Stimulated activated CD4-positive, alpha-beta T cell treated with anti-CD3 and anti-CD28 coated beads, Interleukin-1b, Interleukin-23, amount 100 ng/mL, for 1 hour (primary cell): ENCODE measurements at places on chromosomes 4 and X.

DNA sequence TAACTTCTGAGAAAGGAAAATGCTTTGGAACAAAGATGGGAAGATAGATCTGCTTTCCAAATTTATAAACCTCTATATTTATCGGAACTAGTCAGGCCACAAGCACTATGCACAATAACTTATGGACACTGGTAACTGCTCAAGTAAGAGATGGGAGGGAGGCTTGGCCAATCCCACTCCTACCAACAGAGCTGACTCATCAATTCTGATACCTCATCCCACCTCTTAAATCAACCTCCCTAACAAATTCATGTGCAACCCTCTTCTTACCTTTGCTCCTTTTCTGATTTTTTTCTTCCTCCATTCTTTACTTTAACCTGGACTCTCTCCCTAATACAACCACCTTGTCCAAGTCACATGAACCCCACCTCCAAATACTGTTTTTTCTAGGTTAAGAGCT lies 289.9 kb upstream of the FAM241A start:
- DNase-seq = no peak

GRCh38 chr4:155769090-155769489 lies 10.3 kb downstream of the GUCY1B1 start:
- DNase-seq = no peak

DNA sequence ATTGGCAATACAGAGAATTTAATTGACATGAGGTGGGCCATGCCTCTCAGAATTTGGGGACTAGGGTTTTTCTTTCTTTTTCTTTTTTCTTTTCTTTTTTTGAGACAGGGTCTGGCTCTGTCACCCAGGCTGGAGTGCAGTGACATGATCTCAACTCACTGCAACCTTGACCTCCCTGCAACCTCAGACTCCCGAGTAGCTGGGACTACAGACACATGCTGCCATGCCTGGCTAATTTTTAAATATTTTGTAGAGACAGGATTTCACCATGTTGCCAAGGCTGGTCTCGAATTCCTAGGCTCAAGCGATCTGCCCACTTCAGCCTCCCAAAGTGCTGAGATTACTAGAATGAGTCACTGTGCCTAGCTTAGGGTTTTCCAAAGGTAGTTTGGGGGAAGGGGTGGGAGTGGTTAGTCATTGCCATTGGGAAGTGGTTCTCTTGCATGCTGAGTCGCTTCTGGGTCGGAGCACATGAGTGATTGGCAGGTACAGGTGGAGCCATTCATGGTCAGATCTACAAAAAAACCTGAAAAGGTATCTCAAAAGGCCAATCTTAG lies 54.5 kb downstream of the MID2 start:
- no peak for DNase-seq

- DNase-seq = no peak
Observed at GRCh38 chr4:182189103-182189878, 53.9 kb upstream of the TENM3 start.

GRCh38 chr4:548976-549375 lies 27.1 kb downstream of the TMEM271 start:
- DNase-seq = no peak

DNA sequence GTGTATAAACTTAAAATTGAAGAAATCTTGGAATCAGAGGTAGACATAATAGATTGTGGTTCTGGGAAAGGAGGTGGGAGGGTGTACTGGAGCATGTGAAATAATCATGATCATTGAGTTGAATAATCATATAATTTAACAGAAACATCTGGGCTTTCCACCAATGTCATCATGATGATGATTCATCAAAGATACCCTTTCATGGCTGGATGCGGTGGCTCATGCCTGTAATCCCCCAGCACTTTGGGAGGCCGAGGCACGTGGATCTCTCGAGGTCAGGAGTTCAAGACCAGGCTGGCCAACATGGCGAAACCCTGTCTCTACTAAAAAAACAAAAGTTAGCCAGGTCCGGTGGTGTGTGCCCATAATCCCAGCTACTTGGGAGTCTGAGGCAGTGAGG lies 6.7 kb upstream of the RUFY3 start:
- DNase-seq = no peak

- no peak for DNase-seq
Observed at GRCh38 chr4:156971676-156972378, at the start of gene PDGFC. PDGFC (minus strand) TSS chr4:156971799; CDS start chr4:156970903, 896 bp downstream.

GRCh38 chr4:142353149-142353738 lies 492.9 kb downstream of the INPP4B start:
- no peak for DNase-seq

DNA sequence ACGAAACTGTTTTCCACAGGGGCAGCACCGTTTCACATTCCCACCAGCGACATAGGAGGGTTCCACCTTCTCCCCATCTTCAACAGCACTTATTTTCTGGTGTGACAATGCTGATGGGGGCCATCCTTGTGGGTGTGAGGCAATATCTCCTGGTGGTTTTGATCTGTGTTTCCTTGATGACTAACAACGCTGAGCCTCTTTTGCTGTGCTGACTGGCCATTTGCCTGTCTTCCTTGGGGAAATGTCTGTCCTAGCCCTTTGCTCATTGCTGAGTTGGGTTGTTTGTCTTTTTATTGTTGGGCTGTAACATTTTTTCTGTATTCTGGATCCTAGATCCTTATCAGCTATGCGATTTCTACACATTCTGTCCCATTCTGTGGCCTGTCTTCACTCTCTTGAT lies 33.7 kb downstream of the ATP2B3 start:
- DNase-seq = no peak

DNA sequence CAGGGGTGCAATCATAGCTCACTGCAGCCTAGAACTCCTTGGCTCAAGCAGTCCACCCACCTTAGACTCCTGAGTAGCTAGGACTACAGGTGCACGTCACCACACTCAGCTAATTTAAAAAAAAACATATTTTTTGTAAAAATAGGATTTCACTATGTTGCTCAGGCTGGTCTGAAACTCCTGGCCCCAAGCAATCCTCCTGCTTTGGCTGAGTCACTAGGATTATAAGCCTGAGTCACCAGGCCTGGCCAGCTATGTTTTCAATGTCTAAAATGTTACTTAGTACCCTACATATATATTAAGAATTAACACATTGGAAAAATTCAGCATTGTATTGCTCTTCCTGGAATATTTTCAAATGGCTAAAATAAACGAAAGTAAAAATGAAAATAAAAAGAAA lies 37.5 kb downstream of the PNPLA4 start:
- no peak for DNase-seq

- DNase-seq = no peak
Observed at GRCh38 chr4:88674979-88675378, 22.6 kb downstream of the NAP1L5 start.

DNA sequence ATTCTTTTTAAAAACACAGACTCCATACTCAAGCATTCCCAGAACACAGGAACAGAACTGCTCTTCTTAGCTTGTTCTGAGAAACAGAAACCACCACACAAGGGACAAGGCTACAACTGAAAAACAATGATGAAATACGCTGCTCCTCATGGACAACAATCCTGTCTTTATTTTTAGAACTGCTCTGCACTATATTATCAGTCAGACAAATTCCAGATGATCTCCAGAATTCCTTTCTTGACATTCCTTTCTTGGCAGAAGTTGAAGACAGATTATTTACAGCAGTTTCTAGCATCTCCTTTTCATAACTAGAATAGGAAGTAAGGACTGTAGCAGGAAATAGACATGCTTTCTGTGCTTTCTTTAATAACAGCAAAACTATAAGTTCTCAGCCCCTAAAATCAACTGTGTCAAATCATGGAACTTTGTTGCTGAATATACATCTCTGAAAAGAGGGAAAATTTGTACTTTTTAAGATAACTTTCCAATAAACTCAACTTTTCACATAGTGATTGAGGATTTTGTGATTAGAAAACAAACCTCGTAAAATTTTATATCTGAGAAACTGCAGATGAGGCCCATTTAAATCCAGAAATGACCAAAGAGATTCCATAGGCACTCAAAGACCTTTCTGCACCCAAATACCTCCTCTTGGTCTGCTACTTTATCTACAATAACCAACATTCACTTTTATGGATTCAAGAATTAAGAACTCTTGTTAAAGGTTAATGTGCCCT lies 35.9 kb downstream of the ANTXR2 start:
- no peak for DNase-seq

DNA sequence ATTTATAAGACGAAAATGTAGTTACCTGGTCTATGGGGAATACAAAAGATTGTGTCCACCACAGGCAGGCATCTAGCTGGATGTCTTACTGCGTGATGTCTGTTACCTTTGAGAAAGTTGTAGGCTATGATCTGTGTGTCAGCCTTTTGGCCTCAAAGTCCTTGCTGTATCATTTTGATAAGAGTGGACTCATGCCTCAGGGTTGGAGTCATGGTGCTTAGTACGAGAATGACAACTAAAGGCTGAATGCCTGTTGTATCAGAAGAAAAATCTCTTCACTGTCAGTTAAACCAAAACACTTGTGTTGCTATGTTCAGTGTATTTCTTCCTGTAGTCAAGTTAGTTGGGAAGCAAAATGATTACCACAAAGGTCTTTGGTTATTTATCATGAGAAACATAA lies 226.2 kb downstream of the ARHGAP10 start:
- no peak for DNase-seq

GRCh38 chrX:53882331-53882730 lies 161.9 kb downstream of the PHF8 start:
- no peak for DNase-seq

- no peak for DNase-seq
Observed at GRCh38 chr4:170035845-170036244, 9.7 kb upstream of the MFAP3L start.

DNA sequence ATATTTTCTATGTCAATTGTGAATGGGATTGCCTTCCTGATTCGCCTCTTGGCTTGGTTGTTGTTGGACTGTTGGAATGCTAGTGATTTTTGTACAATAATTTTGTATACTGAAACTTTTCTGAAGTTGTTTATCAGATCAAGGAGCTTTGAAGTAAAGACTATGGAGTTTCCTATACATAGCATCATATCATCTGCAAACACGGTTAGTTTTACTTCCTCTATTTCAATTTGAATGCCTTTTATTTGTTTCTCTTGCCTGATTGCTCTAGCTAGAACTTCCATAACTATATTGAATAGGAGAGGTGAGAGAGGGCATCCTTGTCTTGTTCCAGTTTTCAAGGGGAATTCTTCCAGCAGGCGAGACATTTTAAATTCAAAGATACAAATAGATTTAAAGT lies 226.5 kb downstream of the FBXO8 start:
- no peak for DNase-seq

- DNase-seq = no peak
Observed at GRCh38 chrX:42456176-42456700, 321.7 kb downstream of the PPP1R2C start.

DNA sequence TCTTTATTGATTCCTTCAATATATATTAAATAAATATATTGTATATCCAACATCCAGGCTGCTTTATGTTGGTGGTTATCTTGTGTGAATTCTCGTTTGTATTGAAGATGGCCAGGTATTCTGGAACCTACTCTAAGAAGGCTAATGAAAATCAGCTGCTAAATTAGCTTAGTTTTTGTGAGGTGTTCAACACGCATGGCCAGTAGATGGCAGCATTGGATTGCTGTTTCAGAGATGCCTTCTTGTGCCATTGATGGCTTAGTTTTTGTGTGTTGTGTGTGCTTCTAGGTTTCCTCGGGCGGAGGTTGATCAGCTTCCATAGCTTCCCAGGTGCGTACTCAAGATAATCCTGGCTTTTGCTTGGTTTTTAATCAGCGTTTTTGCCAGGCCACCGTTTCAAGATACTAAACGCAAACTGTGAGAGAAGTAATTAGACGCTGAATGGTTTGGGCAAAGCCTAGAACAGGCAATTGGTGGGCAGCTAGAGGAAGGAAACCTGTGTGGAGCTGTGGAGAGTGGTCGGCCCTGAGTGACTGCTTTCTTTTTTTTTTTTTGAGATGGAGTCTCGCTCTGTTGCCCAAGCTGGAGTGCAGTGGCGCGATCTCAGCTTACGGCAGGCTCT lies 15.1 kb downstream of the NOCT start:
- peak; percentile 45 for DNase-seq

DNA sequence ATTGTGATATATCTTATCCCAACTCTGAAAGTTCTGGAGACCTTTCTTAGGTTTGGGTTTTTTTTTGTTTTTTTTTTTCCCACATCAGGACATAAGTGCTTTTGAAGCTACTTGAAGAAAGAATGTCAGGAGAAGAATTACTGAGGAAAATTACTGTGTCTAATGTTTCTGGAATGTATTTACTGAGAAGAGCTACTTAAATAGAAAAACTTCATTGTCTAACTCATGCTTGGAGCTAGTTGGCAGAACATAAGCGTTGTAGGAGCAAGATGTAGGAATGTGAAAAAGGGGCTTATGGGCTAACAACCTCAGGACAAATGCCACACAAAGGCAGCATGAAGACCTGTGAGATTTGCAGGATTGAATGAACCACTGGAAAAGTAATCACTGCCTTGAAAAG lies 166.6 kb upstream of the GLRA2 start:
- no peak for DNase-seq

GRCh38 chr4:386708-387105 lies 49.1 kb downstream of the ZNF141 start:
- no peak for DNase-seq

GRCh38 chr4:25903900-25904747 lies 9.9 kb upstream of the SMIM20 start:
- no peak for DNase-seq

DNA sequence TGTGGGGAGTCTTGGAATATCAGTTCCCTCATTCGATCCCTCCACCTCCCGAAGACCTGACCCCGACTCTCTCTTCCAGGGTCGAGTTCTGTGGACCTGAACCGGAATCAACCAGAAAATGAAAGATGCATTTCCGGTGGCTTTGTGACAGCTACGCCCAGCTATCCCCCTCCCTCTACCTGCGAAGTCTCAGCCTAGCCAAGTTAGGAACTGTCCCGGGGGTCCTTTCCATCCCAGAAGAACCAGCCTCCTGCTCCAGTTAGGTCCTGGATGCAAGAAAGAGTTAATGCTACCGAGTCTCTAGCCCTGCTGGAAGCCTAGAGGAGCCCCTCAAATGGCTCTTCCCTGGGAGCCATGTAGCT lies 13.4 kb upstream of the ETDC start:
- DNase-seq = no peak

- no peak for DNase-seq
Observed at GRCh38 chr4:15005474-15006115, 3.3 kb downstream of the CPEB2 start.

DNA sequence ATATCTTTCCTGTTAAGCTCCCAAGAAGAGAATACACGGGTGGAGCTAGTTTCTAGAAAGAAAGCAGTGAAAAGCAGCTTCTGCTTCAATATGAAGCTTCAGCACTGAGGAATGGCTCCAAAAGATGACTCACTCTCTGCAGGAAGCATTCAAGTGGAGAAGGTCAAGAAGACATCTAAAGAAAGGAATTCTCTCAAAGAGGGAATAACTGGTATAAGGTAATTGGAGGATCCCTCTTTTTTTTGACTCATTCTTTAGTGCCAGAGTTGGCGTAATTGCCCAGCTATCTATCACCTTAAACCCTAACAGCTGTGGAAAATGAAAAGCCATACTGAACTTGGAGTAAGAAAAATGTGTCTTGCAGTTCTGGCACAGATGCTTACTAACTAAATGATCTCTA lies 3.5 kb downstream of the EDA2R start:
- no peak for DNase-seq

GRCh38 chr4:87326460-87326859 lies 3.8 kb upstream of the HSD17B13 start:
- DNase-seq = no peak

- DNase-seq = no peak
Observed at GRCh38 chr4:1192091-1192492, 19.7 kb upstream of the SPON2 start.
